Fibroblast of upper back skin (primary cell): ENCODE measurements at places on chromosomes 6 and 20.

DNA sequence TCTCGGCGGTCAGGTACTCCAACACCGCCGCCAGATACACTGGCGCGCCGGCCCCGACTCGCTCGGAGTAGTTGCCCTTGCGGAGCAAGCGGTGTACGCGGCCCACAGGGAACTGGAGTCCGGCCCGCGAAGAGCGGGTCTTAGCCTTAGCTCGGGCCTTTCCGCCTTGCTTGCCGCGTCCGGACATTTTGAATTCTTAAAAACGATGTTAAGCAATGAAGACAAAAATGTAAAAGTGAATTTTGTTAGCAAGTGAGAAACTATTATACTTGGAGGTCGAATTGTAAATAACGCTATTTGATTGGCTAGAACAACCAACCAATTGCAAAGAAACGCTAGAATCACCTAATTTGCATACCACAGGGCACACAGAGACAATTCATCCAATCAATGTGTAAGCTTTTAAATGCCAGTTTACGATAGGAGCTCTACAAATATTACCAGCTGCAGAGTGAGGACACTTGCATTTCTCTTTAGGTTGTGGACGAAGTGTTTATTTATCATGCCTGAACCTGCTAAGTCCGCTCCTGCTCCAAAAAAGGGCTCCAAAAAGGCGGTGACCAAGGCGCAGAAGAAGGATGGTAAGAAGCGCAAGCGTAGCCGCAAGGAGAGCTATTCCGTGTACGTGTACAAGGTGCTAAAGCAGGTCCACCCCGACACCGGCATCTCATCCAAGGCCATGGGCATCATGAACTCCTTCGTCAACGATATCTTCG is 112.0 kb downstream of the HFE start:
- DNase-seq: peak; percentile 96

GRCh38 chr6:47545223-47545622 is 67.6 kb downstream of the CD2AP start:
- no peak for DNase-seq

- no peak for DNase-seq
These were observed 19.1 kb upstream of the FKBP5 start for GRCh38 chr6:35707714-35708407.

- peak; percentile 23 for DNase-seq
These were observed 70.6 kb upstream of the EYA4 start for GRCh38 chr6:133170602-133171001.
